Fibroblast of skin of left biceps (primary cell): ENCODE measurements at places on chromosomes 12 and 14.

- DNase-seq = no peak
Measured at GRCh38 chr12:52271158-52271557, 3.3 kb upstream of the KRT86 start.

- no peak for DNase-seq
Measured at GRCh38 chr14:61813096-61813606, 50.9 kb downstream of the SNAPC1 start.

DNA sequence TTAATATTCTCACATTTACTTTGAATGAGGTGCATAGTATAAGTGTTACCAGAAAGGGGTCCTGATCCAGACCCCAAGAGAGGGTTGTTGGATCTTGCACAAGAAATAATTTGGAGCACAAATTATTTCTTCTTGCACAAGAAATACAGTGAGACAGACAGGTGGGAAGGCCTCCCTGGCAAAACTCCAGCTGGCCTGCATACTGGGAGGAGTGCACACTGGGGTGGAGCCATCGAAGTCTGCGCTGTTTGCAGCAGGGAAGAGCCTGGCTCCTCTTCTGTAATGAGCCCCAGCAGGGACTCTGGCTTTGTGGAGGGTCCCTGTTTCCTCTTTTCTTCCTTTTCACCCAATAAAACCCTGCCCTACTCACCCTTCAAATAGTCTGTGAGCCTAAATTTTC lies 141.6 kb downstream of the GLT1D1 start:
- DNase-seq = no peak

DNA sequence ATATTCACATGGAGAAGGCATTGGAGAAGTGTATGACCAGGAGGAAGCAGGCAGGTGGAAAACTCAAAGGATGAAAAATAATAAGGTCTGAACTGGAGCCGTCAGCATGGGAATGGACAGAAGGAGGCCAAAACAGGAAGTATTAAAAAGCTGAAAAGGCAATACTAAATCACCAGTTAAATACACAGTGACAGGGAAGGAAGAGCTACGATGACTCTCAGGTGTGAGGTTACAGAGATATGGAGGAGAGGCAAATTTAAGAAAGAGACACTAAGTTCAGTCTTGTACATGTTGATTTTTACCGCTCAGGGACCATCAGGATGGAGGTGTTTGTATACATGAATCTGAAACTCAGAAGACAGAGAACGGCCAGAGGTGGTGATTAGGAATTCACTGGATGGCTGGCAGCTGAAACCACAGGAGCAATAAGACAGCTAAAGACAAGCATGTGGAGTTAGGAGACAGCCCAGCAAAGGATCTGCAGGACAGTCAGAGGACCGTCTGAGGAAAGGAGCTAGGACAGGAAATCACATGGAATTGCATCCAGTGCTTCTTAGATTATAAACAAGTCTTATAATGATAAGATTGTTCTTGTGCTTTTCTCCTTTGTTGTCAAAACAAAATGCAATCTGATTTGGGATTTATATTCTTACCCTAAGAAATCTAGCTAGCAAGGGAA lies 33.9 kb upstream of the CDKN3 start:
- DNase-seq = no peak

GRCh38 chr14:103136388-103137271 lies 13.4 kb downstream of the TNFAIP2 start:
- peak; percentile 16 for DNase-seq

GRCh38 chr12:87585882-87586557 lies 443.2 kb downstream of the C12orf50 start:
- no peak for DNase-seq

DNA sequence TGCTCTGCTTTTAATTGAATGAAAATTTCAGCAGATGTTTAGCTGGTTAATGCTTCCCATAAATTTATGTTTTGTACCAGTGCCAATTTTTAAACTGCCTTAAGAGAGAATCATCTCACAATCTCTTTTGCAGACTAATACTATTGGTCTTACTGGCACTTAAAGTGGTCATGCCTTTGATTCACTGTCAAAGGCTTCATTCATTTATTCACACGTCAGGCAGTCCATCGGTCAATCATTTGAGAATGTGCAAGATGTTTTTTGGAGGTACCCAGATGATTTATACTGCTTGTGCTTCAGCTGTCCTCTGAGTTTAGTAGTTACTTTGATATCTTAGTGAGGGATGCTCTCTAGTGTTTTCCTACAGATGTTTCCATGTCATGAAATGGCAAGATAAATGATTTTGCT lies 83.4 kb downstream of the NAV3 start:
- DNase-seq = peak; percentile 50

GRCh38 chr12:43318021-43318420 lies 234.0 kb downstream of the ADAMTS20 start:
- no peak for DNase-seq

GRCh38 chr14:54322701-54323337 lies 74.0 kb upstream of the CDKN3 start:
- DNase-seq = no peak

- DNase-seq = no peak
Measured at GRCh38 chr12:18646286-18646890, 91.4 kb downstream of the PLCZ1 start.

DNA sequence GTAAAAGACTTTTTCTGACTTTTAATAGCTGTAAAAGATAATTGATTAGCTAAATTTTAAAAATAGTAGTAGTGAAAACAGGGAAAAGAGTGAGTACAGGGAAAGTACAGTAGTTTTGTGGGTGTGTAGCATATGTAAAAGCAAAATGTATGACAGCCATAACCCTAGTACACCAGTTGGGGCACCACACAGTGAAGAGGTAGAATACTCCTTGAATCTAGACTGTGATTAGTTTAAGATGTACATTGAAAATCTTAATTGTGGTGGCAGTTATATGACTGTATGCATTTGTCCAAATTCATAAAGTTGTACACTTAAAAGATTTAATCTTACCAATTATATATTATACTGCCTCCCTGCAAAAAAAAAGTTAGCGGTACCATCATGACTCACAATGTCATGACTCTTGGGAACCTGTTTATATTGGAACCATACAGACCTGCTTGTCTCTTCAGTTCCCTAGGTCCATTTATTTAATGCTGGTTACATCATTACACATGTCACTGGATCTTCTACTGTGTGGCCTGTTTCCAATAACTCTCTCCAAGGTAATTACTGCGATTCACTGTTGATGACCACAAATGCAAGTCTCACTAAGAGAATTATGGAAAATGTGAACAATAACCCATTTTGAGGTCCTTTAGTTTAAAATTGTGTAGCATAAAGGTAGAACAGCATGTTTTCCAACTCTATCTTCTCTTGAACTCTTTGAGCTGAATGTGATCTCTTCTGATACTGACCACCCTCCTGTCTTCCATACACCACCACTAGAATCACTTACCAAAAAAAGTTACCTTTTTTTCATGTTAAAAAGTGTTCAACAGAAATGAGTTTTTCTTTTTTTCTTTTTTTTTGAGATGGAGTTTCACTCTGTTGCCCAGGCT lies 264.2 kb upstream of the AMIGO2 start:
- peak; percentile 10 for DNase-seq

GRCh38 chr12:119249383-119250155 lies 70.8 kb downstream of the HSPB8 start:
- no peak for DNase-seq

DNA sequence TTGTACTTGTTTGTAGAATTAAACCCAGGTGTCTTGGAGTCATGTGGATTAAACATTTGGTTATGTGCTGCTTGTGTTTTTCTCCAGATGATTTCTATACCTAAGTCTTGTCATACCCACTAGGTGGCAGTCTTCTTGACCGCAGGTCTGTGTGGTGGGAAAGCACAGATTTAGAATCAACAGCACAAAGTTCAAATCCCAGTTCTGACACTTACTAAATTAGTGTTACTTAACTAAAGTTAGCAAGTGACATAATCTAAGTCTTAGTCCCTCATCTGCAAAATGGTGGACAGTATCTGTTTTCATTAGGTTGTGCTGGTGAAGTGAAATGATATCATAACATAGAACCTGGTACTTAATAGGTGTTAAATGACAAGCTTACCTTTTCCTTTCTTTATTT lies 151.0 kb upstream of the ARHGAP5 start:
- no peak for DNase-seq

GRCh38 chr12:130299574-130299973 lies 38.1 kb upstream of the PIWIL1 start:
- DNase-seq = no peak

DNA sequence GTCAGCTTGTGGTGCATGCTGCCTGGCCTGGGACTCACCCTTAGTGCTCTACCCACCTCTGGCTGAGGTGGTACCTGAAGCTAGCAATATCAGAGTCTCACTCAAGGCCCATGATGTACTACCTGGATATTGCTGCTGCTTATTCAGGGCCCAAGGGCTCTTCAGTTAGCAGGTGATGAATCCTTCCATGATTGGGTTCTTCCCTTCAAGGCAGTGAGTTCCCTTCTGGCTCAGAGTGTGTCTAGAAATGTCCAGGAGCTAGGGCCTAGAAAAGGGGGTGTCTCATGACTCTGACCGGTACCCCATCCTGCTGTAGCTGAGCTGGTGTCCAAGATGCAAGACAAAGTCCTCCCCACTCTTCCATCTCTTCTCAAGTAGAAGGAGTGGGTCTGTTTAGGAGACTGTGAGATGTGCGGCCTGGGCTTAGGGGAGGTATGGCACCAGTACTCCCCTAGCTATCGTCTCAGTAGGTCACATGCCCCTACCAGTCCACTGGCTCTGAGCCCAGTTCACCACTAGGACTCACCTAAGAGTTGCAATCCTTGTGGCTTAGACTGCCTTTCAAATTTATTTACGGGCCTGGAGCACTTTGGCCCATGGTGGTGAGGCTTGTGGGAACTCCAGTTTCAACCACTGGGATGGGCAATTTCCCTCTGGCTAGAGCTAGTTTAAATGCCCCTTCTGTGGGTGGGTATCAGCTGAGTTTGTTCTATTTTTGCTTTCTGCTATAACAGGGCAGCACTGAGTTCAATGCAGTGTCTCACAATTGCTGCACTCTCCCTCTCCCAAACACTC lies 12.2 kb downstream of the PRORP start:
- DNase-seq = no peak

DNA sequence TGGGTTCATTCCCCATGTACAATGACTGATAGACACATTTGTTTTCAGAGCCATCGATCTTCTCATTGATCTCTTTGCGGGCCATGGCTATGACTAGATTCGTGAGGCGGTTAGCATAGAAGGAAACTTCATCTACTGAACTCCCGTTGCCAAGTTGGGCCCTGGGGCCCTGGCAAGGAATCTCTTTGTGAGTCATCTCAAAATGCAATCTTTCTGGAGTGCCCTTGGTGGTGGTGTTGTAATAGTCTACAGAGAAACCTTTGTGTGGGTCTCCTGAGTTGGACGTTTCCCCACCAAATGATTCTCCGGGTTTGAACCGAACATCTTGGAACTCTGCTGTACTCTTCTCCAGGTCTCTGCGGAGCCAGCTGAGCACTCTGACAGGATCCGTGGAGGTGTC lies 20.4 kb downstream of the AKAP3 start:
- no peak for DNase-seq

- DNase-seq = peak; percentile 69
Measured at GRCh38 chr12:6540181-6540877, 6.0 kb downstream of the GAPDH start.

- no peak for DNase-seq
Measured at GRCh38 chr14:78968265-78968664, 798.1 kb downstream of the NRXN3 start.

GRCh38 chr14:80404413-80404812 lies 193.1 kb upstream of the DIO2 start:
- DNase-seq = no peak

GRCh38 chr12:52992699-52993557 lies 13.3 kb upstream of the EIF4B start:
- no peak for DNase-seq

- no peak for DNase-seq
Measured at GRCh38 chr12:7750350-7750749, 3.2 kb upstream of the CLEC4C start.

DNA sequence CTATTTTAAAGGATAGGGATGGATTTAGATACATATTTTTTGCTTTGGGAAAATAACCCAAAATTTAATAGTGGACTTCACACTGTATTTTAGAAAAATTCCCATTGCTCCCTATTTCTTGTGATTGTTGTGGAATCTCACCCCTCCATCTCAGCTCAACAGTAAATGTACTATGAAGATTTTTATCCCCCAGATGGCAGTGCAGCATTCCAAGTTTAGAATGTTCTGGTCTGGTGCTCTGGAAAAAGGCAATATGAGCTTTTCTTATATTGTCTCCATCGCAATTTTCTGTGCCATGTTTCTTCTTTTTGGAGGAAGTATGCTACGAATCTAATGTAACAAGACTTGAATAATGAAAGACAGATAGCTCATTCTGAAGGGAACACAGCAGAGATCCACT lies 471.7 kb upstream of the SYT1 start:
- peak; percentile 5 for DNase-seq

- peak; percentile 55 for DNase-seq
Measured at GRCh38 chr12:127677537-127678131, 589.3 kb upstream of the TMEM132C start.

DNA sequence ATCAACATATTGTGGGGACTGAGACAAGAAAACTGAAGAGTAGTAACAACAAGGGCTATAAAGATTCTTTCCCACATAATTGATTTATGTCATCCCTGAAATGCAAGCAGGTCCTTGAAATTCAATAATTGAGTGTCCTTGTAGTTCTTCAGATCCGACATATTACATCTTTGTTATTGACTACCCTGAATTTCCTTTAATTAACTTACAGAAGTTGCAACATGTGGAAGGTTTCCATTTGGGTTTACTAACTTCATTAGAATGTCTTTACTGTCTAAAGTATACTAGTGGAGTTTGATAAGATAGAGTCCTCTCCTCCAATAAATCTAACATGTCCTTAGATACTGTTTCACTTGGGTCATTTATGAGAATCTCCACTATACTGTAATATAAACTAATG lies 951.8 kb downstream of the SLC6A15 start:
- DNase-seq = no peak

DNA sequence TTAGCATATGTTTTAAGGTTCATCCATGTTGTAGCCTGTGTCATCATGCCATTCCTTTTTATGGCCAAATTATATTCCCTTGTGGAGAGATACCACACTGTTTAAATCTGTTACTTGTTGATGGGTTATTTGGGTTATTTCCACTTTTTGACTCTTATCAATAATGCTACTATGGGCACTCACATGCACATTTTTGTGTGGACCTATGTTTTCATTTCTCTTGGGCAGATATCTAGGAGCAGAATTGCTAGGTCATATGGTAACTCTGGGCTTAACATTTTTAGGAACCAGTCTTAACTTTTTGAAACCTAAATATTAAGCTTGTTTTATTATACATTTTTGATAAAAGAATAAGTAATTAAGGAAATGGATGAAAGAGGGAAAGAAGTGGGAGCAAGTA lies 4.0 kb downstream of the EML1 start:
- no peak for DNase-seq

DNA sequence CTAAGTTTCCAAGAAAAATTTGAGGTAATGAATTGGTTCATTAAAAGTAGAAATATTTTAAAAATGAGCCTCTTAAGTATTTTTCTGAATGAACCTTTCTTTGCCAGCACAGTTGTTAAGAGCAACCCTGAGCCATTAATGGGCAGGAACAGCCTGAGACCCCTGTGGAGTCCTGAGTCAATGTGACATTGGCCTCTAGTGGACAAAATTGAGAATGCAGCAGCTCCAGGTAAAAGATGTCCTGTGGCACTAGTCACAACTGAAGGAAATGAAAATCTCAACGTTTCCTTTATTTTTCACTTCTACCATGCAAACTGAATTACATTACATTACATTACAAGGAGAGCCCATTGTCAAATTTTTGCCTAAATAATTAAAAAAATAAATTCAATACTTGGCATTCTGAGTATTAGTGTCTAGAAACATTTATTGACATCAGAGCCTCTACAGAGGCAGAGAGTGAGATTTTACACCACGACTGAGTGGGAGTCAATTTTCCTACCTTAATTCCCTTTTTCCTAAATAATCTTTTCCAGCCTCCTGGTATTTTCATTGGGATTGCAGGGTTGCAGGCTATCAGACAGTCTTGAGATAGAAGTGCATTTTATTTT lies 135.7 kb downstream of the PPM1H start:
- DNase-seq = no peak
